ENCODE measurements at places on chromosomes 2 and 18.

GRCh38 chr2:142140434-142140845 lies 9.6 kb upstream of the LRP1B start:
- DNase-seq = no peak

DNA sequence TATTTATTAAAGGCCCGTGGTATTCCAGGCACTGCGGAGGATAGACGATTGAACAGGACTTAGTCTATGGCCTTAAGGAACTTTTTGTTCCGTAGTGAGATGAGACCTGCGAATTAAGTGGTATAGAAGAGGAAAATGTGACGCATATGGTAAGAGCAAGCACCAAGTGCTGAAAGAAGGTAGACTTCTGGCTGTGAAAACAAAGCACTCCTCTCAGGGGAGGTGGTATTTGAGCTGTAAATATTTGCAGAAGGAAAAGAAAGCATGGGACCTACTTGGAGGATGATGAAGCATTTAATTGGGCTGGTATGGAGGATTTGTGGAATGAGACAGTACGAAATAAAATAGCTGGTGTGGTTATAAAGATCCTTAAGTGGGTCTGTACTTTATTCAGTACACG lies 62.5 kb downstream of the GPR39 start:
- no peak for DNase-seq

GRCh38 chr18:24913507-24914170 lies 438.3 kb downstream of the ZNF521 start:
- DNase-seq = no peak

DNA sequence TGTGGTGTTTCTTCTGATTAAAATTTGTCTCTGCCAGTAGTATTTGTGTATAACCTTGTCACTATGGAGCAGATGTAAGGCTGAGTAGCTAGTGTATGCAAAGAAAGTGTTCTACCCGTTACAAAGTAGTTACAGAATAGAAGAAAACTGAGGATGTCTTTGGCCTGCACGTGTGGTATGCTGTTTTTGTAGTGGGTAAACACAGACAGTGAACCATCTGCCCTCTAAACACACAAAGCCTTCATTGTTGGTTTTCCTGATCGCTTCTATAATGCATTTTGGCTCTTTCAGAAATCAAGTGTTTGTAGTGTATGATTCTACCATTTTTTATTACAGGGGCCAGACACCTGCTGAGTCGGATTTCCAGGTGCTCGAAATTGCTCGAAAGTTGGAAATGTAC lies 61.5 kb downstream of the FARP2 start:
- DNase-seq = no peak

- no peak for DNase-seq
These were observed at the start of gene MLPH for GRCh38 chr2:237486819-237487448. Gene MLPH, plus strand, starts transcription at chr2:237487251. Its CDS starts 6,176 bp downstream, at chr2:237493427.

- no peak for DNase-seq
These were observed 135.7 kb upstream of the EPC2 start for GRCh38 chr2:148508878-148509287.

DNA sequence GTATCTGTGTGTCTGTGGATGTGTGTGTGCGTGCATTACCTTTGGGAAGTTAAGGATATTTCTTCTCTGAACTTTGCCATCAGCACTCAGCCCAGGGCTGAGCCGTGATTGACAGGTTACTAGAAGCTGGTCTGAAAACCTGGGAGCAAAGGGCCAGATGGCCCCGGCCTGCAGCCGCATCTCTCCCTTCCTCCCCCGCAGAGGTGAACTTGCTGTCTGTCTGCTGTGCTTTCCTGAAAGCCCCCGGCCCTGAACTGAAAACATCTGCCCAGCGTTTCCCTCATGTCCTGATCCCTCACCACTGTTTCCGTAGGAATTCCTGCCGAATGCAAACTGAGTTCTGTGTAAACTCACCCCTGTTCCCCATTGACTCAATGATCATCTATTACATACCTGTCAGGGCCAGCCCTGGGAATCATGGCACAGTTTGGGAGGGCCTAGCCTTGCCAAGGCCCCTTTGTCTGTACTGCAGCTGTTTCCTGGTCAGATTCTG lies 45.8 kb downstream of the MYCN start:
- no peak for DNase-seq

DNA sequence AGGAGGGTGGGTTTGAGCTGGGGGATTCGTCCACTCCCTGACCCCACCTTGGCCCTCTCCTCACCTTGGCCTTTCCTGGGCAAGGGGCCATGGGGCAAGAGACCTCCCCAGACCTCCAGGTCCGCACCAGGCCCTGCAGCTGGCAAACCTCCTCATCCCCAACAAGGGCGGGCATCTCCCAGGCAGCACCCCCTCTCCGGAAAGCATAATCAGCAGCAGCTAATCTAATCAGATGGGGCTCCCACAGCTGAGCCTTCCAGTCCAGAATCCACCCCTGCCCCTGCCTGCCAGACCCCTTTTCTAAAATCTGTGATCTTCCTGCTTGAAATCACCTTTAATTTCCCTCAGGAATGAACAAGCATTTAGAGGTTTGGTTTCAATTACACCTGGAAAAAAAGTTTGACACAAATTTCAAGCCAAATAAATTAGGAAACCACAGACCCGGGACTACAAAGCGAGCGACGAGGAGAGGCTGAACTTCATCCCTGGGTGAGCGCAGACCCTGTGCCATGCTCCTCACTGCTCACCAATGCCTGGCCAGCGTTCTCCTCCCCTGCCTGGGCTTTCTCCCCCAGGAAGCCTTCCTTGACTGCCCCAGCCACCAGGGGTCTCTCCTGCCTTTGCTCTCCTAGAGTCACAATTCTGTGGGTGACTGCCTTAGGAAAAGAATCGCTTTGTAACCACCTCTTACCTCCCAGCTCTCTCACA lies 143.0 kb upstream of the MYCN start:
- no peak for DNase-seq

DNA sequence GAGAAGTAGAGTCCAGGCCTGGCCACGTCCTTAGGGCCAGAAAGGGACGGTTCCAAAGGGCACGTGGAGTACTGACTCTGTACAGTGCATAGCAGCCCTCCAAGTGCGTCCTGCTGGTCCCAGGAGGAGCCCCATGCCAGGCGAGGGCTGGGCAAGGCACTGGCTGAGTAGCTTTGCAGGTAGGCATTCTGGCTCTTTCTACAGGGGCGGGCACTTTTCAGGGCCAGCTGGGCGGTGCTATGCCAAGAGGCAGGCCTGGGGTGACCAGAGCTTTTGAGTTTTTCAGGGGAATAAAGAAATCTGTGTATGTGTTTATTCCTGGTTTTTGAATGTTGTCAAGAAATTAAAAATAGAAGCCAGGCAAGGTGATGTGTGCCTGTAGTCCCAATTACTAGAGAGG lies 15.4 kb upstream of the GLI2 start:
- DNase-seq = no peak

GRCh38 chr2:60465736-60466135 lies 87.7 kb downstream of the BCL11A start:
- DNase-seq = no peak

- no peak for DNase-seq
These were observed 231.9 kb downstream of the PTGR3 start for GRCh38 chr18:74977041-74977440.

- no peak for DNase-seq
These were observed 482.7 kb downstream of the RIT2 start for GRCh38 chr18:42632801-42633200.

- no peak for DNase-seq
These were observed 19.1 kb upstream of the GCFC2 start for GRCh38 chr2:75729861-75730260.

DNA sequence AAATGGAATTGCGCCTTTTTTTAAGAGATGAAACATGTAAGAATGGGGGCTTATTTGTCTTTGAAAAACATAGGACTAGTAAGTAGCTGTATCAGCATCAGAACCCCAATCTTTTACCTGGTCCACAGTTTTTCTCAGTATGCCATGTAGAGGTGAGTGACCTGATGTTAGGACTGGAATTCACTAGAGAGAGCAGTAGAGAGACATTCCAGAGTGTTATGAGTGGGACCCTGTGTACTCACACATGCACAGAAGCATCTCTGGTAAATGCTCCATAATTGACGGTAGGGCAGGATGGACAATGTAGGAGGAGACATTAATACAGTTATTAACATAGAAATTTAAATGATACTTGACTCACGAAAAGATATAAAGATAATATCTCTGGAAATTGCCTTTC lies 1.4 kb upstream of the GALNT13 start:
- no peak for DNase-seq

- no peak for DNase-seq
These were observed 11.8 kb upstream of the TWSG1 start for GRCh38 chr18:9322744-9323143.

- no peak for DNase-seq
These were observed 85.0 kb upstream of the SEC11C start for GRCh38 chr18:59054496-59055287.

GRCh38 chr2:119253760-119254600 lies 30.3 kb downstream of the STEAP3 start:
- no peak for DNase-seq
